ENCODE measurements at places on chromosomes 3 and 15.

GRCh38 chr3:72947715-72948490 is 48.7 kb upstream of the PPP4R2 start:
- no peak for DNase-seq

GRCh38 chr15:23578521-23579150 is 13.2 kb downstream of the MKRN3 start:
- no peak for DNase-seq

GRCh38 chr3:148711981-148712666 is 14.4 kb downstream of the AGTR1 start:
- DNase-seq, result no peak

DNA sequence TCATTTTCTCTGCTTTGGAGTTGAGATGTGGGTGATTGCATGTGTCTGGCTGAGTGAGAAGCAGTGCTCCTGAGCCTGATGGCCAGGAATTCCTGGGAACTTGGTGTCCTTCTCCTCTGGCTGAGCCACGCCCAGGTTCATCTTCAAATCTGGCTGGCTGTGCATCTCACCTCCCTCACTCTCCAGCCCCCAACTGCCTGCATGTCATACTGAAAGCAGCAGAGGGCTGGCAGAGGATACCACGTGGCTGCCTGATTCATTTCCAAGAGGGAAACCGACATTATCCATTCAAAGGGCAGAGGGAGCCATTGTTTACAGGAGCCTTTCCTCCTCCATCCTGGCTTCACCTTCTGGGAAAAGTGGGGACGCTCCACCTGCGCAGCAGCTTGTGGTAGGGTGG is 57.4 kb downstream of the ABHD5 start:
- no peak for DNase-seq

DNA sequence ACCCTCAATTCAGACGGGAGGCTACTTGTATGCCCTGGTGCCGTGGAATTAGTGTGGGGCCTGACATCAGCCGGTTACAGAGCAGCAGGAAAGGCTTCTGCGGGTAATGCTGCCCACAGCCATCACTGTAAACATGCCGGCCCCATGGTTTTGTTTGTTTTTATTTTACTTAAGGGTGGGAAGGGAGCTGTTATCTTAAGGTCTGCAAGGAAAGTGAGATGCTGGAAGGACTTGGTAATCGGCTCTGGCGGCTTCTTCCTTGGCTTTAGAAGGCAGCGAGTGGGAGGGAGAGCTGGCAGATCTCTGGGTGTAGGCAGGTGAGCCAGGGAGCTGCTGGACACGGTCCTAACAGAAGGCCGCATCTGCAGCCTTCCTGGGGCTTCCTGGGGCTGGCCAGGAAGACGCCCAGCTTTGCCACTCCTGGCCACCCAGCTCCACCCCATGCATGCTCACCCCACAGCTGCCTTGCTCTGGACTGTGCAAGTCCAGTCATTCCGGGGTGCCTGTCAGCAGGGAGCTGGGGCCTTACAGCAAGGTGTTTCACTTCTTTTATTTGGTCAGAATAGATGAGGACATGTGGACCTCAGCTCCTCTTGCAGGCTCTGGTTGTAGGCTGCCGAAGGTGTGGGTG is 54.1 kb upstream of the FURIN start:
- peak; percentile 62 for DNase-seq
